ENCODE measurements at places on chromosomes 1 and 21. TPM values are rescaled to one million over a fixed set of nuclear protein-coding genes. Genes with fewer than 3 reads are reported as not detected.

Gene TGFB2
- 14.4 TPM for total RNA-seq

Gene SERINC2
- 28.7 TPM for total RNA-seq

Gene GJA9
- not detected for total RNA-seq

Gene SLAMF1
- total RNA-seq, result not detected

Gene CTH
- total RNA-seq, result 1.2 TPM

Gene OR10J4
- not detected for total RNA-seq

Gene OR2M3
- not detected for total RNA-seq

Gene S100A2
- total RNA-seq, result 28.6 TPM

Gene CHODL
- total RNA-seq, result not detected

Gene RIMKLA
- total RNA-seq, result 0.50 TPM

Gene ZNF593
- 63.0 TPM for total RNA-seq

Gene OR2T27
- total RNA-seq, result not detected

Gene OR2L2
- total RNA-seq, result not detected

Gene CDC42SE1
- 80.8 TPM for total RNA-seq

Gene LAMC2
- total RNA-seq, result 22.7 TPM

Gene DNASE2B
- total RNA-seq, result not detected
